ENCODE measurements at places on chromosomes 2 and 18.

DNA sequence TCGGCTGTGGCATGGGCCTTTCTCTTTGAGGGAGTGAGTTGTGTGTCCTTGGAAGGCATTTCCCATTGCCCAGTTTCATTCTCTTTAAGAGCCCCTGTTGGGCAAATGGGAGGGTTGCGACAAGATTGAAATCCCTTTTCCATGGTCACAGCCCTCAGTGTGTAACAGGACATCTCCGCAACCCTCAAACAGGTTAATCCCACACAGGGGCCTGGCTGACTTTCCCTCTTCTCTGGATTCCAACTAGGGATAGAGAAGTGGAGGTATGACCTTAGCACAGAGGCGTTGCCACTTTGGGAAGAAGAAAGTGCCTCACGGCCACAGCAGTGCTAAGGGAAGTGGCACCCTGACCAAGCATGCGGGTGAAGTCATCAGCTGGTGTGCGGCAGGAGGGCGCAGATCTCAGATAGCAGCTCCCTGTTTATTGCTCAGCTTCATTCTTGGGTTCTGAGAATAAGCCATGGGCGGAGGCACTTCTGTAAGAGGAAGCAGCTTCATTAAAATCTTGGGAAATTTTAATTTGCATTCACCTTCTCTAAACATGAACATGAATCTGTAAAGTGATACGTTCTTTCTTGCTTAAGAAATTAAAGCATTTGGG is 256.5 kb downstream of the GBX2 start:
- DNase-seq = no peak

- no peak for DNase-seq
Measured at GRCh38 chr18:5288517-5288935, 7.0 kb downstream of the ZBTB14 start.

DNA sequence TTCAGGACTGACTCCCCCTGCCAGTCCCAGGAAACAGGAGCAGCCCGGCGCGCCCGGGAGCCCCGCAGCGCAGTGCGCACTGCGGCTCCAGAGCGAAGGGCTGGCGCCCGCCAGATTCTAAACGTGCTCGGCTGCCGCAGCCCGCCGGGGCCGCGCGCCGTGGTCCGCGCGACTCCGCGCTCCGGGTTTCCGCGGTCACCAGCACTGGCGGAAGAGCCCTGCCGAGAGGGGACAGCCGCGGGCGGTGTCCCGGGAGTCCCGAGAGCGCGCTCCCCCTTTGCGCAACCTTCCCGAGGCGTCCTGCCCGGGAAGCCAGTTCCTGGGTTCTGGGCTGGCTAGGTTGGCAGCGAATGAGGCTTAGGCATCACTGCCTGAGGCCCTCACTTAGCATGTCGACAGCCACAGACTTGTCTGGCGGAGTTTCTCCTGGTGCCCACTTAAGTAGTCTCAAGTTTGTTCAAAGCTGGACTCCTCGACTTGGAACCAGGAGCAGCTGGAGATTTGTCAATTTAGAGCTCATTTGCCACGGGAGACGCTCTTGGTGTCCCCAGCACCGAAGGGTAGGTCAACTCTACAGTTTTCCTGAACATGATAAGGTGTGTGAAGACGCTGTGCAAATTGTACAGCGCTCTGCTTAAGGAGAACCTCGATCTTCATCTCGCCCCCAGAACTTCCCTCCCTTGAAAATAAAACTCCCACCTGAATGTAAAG is 1.5 kb upstream of the VSNL1 start:
- no peak for DNase-seq

- DNase-seq = no peak
Measured at GRCh38 chr2:199303728-199304177, 154.0 kb downstream of the SATB2 start.
